ENCODE measurements at places on chromosomes 1 and 21. TPM values are rescaled to one million over a fixed set of nuclear protein-coding genes. Genes with fewer than 3 reads are reported as not detected.

- no peaks in the 10 kb centered on the region for H3K36me3 ChIP-seq
- no peak for DNase-seq
- peaks cover 8% of the 10 kb centered on the region for H3K4me1 ChIP-seq
- no peak overlapping the region for H3K27ac ChIP-seq
Observed at GRCh38 chr1:151621351-151621750, 9.5 kb downstream of the SNX27 start.

DNA sequence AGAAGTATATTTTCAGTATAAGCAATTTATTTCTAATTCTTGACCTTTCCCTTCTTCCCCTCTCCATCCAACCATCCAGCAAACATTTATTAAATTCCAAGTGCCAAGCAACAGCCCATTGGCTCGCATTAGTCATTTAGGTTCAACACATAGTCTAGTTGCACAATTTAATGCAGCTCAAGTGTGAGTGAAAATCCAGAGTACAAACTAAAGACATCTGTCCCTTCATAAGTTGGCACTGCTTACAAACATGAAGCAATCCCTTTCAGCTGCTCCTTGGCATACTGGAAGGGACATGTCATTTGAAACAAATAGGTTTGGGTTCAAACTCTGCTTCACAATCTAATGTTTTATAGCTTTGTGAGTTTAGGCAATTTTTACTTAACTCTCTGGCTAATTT lies 10.7 kb downstream of the CASQ2 start:
- H3K4me1 ChIP-seq: no peaks in the 10 kb centered on the region
- H3K36me3 ChIP-seq: no peaks in the 10 kb centered on the region
- no peak overlapping the region for H3K4me3 ChIP-seq
- no peak overlapping the region for H3K27ac ChIP-seq

DNA sequence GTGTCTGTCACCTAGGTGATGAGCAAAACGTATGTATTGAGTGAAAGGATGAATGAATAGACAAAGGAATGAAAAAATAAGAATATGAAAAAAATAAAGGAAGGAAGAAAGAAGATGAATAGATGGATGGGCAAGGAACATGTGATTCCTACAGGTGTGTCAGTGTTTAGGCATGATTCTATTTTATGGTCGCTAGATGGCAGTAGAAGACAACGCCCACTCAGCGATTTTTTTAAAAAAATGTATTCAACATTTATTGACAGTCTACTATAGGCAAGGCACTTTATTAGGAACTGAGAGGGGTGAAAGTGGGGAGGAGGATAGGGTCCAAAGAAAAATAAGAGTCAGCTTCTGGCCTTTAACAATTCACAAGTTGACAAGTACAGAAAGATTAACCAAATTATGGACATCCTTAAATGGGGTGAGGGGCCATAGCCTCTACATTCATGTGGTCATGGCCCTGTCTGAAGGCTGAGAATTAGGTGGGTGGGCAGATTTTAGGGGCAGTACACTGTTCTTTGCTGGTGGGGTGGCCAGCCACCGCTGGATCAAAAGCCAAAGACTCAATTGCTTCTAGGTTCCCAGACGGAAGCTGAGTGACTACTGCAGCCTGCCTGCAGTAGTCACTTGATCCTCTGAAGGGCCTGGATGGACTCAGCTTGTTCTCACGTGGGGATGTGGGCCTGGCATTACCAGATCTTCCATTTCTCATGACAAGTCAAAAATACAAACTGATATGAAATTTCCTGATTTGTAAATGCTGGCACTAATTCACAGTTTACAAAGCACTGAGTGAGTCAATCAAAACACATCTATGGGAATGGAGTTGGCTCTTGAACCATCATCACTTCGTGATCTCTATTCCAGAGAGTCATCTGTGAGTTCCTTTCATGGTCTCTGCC lies 83.9 kb downstream of the FASLG start:
- DNase-seq: peak; percentile 34
- no peaks in the 10 kb centered on the region for H3K4me1 ChIP-seq
- no peaks in the 10 kb centered on the region for H3K27me3 ChIP-seq
- H3K4me3 ChIP-seq: no peak overlapping the region

DNA sequence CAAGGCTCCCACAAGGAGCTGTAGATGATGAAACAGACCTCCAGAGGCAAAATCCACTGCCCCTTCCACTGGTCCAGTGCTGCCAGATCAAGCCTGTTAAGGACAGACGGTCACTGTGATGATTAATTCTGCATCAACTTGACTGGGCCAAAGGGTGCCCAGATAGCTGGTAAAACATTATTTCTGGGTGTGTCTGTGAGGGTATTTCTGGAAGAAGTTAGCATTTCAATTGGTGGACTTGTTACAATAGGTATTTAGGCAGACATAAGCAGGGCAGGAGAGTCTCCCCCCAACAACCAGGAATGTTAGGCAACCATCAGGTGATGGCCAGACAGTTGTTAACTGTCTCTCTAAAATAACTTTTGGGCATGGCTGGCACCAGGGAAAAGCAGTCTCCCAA lies 40.9 kb upstream of the GALNT2 start:
- H3K27ac ChIP-seq: no peak overlapping the region
- no peak overlapping the region for H3K4me3 ChIP-seq
- no peak for DNase-seq
- H3K4me1 ChIP-seq: no peaks in the 10 kb centered on the region

DNA sequence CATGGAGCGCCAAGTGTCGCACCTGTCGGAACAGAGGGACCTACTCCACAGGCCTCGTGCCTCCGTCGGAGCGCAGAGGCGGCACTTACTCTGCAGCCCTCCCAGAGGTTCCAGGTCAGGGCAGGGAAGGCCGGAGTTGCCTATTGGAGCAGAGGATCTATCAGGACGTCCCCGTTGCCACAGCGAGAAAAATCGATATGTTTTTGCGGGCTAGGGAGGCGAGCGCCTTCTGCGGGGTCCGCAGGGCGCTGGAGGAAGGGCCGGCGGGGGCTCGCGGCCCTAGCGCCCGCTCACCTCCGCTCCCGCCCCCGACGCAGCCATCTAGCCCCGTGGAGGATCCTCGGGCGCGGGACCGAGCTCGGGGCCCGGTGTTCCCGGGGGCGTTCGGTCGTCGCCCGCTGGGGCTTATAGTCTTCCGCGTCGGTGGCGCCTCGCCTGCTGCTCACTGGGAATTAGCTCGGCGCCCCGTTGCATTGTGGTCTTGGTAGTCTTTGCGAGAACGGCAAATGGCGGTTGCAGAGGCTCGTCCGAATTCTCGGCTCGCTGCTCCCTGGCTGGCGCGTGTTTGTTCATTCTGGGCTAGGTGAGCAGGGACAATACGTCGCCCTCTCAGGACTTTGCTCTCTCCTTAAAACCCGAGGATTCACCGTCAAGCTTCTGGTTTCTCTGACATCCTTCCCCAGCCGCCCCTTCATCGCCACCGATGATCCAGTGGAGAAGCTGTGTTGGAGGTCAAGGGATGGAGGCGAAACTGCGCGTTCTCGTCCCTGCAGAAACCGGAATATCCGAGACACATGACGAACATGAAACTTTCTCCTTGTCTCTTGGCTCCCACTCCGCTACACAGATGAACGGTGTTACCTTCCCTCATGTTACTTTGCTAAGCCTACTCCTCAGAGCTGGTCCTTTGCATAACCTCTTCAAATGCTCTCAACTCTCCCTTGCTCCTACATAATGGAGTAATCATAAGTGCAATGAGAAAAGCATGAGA lies at the start of gene JTB:
TSS of gene JTB (minus strand) at position 425 of the 991 bp plus-strand sequence. CDS start at position 3, 422 bp downstream.
- H3K27me3 ChIP-seq: no peaks in the 10 kb centered on the region
- DNase-seq: peak; percentile 96
- peaks cover 7% of the 10 kb centered on the region for H3K4me1 ChIP-seq
- peaks cover 3% of the 10 kb centered on the region for H3K36me3 ChIP-seq

DNA sequence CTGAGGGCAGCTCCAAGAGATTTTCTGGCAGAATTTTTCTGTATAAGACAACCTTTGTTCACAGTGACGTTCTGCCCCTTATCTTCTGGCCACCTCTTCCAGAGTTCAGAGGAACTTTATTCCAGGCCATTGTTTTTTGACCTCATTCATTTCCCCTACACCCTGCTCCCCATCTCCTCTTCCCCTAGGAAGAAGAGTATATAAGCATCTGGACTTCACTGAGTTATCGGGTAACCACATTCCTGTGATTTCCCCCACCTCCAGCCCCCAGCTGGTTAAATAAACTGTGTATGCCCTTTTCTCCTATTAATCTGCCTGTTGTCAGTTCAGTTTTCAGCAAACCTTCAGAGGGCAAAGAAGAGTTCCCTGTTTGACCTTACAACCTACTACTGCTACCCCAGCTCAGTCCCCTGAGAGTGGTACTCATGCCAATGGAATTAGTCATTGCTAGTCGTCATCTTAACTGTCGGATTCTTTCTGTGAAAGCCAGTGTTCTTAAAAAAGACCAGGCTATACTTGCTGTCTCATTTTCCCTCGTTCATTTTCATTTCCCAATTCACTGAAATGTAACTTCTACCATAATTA lies 14.3 kb upstream of the ALG14 start:
- no peaks in the 10 kb centered on the region for H3K4me1 ChIP-seq
- H3K36me3 ChIP-seq: no peaks in the 10 kb centered on the region
- DNase-seq: no peak
- no peak overlapping the region for H3K4me3 ChIP-seq
- H3K27me3 ChIP-seq: no peaks in the 10 kb centered on the region
- no peak overlapping the region for H3K27ac ChIP-seq

- H3K4me1 ChIP-seq: peaks cover 5% of the 10 kb centered on the region
- H3K27me3 ChIP-seq: no peaks in the 10 kb centered on the region
- DNase-seq: no peak
- no peak overlapping the region for H3K4me3 ChIP-seq
- no peaks in the 10 kb centered on the region for H3K36me3 ChIP-seq
- H3K27ac ChIP-seq: no peak overlapping the region
Observed at GRCh38 chr1:210700511-210700910, 371.8 kb downstream of the HHAT start.

- H3K27ac ChIP-seq: no peak overlapping the region
- H3K36me3 ChIP-seq: no peaks in the 10 kb centered on the region
- no peak overlapping the region for H3K4me3 ChIP-seq
- no peaks in the 10 kb centered on the region for H3K27me3 ChIP-seq
Observed at GRCh38 chr1:234975122-234975940, 153.3 kb downstream of the TOMM20 start.

DNA sequence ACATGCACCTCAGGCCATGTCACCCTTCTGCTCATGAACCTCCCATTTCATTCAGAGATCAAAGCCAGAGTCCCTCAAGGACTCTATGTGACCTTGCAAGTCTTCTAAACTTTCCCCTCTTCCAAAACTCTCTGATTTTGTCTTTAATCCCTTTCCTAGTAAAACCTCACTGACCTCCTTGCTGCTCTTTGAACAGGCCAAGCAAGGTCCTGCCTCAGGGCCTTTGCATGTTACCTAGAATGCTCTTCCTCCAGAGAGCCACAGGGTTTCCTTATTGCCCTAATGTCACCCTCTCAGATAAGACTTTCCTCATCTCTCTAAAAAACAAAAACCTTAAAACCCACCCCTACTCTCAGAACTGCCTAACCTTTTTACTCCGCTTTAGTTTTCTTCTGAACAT lies 26.6 kb downstream of the IL23R start:
- H3K27ac ChIP-seq: no peak overlapping the region
- peaks cover 9% of the 10 kb centered on the region for H3K4me1 ChIP-seq
- H3K36me3 ChIP-seq: no peaks in the 10 kb centered on the region
- no peak overlapping the region for H3K4me3 ChIP-seq

GRCh38 chr1:219081943-219082925 lies 91.4 kb upstream of the LYPLAL1 start:
- H3K36me3 ChIP-seq: no peaks in the 10 kb centered on the region
- H3K27ac ChIP-seq: no peak overlapping the region
- no peaks in the 10 kb centered on the region for H3K27me3 ChIP-seq

DNA sequence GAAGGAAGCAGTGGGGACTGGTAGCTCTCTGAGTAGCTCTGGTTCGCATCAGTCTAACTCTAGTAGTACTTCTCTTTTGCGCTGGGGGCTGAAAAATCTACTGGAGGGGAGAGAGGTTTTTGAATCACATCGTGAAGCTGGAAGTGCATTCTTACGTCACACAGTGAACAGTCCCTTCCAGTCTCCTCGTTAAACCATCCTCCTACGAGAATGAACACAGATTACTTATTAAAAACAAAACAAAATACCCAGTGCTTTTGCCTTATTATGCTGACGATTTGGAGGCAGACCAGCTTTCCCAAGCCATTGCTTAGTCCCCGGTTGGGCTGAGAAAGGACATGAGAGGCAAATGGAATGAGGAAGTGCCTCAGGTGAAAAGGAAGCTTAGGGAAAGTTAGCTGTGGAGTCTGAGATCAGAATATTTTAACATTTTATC lies 16.1 kb downstream of the HUNK start:
- H3K36me3 ChIP-seq: no peaks in the 10 kb centered on the region
- no peak overlapping the region for H3K4me3 ChIP-seq
- peak; percentile 52 for DNase-seq
- no peaks in the 10 kb centered on the region for H3K27me3 ChIP-seq
- H3K4me1 ChIP-seq: peaks cover 20% of the 10 kb centered on the region

DNA sequence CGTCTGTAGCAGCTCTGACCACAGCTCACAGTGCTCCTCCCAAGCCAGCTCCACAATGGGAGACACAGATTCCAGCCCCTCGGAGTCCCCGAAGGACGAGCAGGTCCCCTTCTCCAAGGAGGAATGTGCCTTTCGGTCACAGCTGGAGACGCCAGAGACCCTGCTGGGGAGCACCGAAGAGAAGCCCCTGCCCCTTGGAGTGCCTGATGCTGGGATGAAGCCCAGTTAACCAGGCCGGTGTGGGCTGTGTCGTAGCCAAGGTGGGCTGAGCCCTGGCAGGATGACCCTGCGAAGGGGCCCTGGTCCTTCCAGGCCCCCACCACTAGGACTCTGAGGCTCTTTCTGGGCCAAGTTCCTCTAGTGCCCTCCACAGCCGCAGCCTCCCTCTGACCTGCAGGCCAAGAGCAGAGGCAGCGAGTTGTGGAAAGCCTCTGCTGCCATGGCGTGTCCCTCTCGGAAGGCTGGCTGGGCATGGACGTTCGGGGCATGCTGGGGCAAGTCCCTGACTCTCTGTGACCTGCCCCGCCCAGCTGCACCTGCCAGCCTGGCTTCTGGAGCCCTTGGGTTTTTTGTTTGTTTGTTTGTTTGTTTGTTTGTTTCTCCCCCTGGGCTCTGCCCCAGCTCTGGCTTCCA lies 22.9 kb upstream of the VPS13D start:
- H3K36me3 ChIP-seq: no peaks in the 10 kb centered on the region
- H3K27ac ChIP-seq: no peak overlapping the region
- no peak for DNase-seq
- H3K4me3 ChIP-seq: no peak overlapping the region
- H3K4me1 ChIP-seq: no peaks in the 10 kb centered on the region
- no peaks in the 10 kb centered on the region for H3K27me3 ChIP-seq

GRCh38 chr1:32390904-32391870 lies 3.1 kb downstream of the BSDC1 start:
- no peaks in the 10 kb centered on the region for H3K27me3 ChIP-seq
- no peak overlapping the region for H3K4me3 ChIP-seq
- peaks cover 14% of the 10 kb centered on the region for H3K4me1 ChIP-seq
- DNase-seq: no peak

- no peaks in the 10 kb centered on the region for H3K27me3 ChIP-seq
- no peaks in the 10 kb centered on the region for H3K36me3 ChIP-seq
- H3K27ac ChIP-seq: no peak overlapping the region
Observed at GRCh38 chr1:106846656-106847055, 209.8 kb upstream of the PRMT6 start.

APCS gene
- total RNA-seq: not detected

NOS1AP gene
- 2.4 TPM for total RNA-seq

RGS13 gene
- not detected for total RNA-seq

ZNF593OS gene
- total RNA-seq: 2.1 TPM

TNNT2 gene
- total RNA-seq: 3.1 TPM

IL12RB2 gene
- 0.06 TPM for total RNA-seq

EPB41 gene
- 211 TPM for total RNA-seq

NEGR1 gene
- total RNA-seq: 0.62 TPM

FNDC10 gene
- total RNA-seq: 7.8 TPM

EPS8L3 gene
- not detected for total RNA-seq

OR14A16 gene
- total RNA-seq: not detected

ACKR1 gene
- total RNA-seq: 0.74 TPM

Data from neural progenitor cell (in vitro differentiated cells).